NCI-H2227 treated with DMSO at 0.1 percent for 48 hours (cell line): ENCODE measurements at places on chromosomes 16 and 17.

DNA sequence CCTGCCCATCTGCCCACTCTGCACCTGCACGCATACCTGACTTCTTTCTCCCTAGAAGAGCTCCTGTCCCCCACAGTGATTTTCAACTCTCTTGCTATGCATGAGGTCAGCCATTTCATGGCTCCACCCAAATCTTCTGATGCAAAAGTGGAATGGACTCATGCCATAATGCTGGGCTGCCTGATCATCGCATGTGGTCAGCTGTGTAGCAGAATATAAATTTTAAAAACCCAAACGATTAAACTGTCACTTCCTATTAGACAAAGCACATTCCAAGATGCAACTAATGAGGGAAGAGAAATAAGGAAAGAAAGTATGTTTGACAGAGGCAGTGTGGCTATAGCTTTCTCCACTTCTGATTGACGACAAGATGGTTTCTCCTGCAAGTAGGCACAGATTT, 26.1 kb downstream of the GRIN2A start:
- DNase-seq, result no peak

DNA sequence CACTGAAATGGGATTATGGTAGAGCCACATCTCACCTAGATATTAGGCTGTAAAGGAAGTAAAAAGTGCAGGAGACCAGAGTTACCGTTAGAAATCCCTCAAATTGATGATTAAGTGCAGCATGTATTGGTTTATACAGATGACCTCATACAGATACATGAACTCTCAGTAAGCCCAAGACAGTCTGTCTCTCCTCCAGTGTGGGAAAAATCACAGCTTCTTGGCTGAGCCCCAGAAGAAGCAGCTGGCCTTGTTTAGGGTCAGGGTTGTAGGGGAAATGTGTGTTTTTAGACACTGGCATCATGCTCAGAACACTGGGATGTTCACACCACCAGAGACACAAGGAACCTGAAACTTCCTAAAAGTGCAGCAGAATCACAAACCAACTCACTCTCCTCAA, 135.9 kb downstream of the KATNIP start:
- no peak for DNase-seq

DNA sequence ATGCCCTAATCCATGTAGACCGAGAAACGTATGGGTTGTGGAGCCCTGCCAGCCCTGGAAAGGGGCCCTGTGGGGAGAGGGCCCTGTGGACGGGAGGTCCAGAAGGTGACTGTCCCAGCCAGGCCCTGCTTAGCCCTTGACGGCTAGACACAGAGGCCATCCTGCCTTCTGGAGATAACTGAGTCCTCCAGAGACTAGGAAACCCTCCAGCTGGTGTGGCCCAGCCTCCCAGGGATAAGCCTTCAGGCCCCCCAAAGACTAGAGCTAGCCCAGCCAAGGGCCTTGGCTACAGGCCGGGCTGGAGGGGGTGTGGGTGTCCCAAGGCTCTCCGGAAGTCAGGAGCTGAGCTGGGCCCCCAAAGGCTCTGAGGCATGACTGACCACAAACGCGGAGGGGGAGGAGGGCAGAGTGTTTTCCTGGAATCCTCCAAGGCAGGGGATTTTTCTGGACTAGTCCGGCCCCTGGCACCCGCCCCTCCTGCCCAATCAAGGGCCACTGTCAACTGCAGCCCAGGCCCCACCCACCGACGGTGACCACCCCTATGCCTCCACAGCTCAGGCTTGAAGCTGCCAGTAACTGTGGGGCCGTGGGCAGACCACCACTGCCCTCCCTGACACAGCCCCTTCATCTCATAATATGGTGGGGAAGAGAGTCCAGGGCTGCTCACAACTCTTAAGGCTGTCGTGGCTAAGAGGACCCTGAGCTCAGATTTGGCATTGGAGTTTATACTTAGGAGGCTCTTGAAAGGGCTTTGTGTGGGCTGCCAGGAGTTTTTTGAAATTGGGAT, 885 bp upstream of the VASN start:
- no peak for DNase-seq

GRCh38 chr17:68221786-68222185, 26.1 kb upstream of the AMZ2 start:
- no peak for DNase-seq

- DNase-seq, result no peak
Observed at GRCh38 chr16:27317320-27317719, 3.5 kb downstream of the IL4R start.

DNA sequence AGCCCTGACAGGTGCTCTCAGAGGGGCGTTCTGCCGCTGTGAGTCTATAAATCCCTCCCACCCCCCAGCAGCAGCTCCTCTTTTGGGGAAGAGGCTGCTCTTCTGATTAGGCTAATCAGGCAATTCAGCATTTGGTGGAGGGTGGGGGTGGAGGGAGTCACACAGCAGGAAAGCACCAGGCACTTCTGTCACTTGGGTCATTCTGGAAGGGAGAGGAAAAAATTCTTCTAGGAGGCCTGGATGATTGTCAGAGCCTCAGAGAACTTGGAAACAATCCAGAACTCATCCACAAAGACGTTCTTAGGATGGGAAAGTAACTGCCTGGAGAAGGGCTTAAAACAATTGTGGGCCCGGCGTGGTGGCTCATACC, 7.3 kb upstream of the SSTR2 start:
- peak; percentile 17 for DNase-seq

DNA sequence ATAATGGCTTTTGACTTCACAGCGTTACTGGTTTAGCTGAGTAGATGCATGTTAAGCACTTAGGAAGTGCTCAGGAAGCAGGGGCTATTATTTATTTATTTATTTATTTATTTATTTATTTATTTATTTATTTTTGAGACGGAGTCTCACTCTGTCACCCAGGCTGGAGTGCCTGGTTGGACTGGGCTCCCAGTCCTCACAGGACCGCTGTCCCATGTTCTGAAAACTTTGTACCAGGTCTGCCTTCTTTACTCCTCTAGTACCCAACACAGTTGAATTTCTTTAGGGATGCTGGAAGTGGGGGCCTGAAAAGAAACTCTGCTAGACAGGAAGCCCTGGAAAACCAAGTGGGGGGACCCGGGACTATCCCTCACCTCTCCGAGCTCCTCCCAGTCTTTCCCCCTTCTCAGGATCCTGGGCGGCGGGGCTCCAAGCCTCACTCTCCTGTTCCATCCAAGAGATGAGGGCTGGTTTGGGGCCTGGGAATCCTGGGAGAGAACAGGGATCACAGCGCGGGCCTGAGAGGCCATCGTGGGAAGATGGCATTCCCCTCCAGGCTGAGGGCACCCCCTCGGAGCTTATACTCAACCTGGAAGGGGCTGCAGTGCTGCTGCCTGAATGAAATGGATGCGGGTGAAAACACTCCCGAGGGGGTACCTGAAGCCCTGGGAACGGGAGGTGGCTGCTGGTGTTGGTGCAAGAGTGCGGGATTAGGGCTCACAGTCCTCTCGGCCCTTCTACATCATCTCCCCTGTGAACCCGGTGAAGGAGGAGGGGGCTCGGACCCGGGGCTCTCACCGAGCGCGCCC, 674 bp downstream of the ZNF688 start:
- DNase-seq, result no peak

DNA sequence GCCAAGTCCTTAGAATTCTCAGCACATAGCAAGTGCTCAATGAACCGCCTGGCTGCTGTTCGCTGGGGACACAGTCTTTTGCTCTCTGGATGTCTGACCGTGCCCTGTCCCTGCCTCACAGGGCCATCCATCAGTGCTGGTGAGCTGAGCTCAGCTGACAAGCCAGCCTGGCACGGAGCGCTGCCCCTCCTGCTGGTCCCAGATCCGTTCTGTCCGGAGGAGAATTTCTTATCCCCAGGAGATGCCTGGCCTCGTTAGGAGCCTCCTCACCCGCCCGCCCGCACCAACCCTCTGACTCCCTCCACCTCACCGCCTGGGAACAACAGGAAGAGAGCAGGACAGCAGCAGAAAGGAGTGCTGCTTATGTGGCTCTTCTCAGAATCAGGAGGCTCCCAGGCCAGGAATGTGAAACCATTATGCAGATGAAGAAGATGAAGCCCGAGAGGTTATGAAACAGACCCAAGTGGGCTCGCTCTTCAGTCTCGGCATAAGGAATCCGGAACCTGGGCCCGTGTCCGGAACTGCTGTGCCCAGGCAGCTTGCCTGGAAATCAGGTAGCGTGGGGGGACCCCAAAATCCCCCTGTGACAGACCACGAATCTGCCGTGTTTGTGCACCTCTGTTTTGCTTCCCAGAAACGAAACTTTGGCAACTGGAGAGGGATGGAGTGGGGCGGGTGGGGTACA, 28.8 kb upstream of the RMI2 start:
- DNase-seq, result no peak

DNA sequence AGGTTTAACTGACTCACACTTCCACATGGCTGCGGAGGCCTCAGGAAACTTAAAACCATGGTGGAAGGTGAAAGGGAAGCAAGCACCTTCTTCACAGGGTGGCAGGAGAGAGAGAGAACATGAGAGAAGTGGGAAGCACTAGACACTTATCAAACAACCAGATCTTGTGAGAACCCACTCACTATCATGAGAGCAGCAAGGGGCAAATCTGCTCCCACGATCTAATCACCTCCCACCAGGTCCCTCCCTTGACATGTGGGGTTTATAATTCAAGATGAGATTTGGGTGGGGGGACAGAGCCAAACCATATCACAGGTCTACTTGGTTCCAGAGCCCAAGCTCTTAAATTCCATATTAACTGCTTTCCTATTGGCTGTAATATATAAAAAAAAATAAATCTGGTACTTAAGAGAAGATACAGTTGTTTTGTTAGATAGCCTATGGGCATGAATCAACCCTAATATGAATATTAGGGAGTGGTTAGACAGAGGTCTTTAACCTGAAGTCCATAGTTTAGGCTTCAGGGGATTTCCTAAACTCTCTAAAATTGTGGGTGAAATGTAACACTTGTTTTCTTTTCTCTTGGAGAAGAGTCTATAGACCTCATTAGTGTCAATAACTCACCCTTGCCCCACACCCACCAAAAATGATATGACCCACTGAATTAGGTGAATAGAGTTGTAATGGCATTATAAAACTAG, 56.7 kb downstream of the SKAP1 start:
- DNase-seq, result no peak

DNA sequence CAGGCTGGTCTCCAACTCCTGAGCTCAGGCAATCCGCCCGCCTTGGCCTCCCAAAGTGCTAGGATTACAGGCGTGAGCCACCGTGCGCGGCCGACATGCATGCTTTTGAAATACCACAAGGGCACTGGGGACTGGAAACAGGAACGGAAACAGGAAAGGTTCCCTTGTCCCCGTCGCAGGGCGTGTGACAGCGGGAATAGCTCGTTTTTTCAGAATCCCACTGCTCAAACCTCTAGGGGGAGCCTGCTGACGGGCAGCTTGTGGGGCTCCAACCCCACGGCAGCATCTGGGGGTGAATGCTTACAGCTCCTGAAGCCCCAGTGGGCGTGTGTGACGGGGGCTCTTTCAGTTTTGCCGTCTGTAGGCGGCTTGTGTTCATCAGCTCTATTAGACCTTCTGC, 18.8 kb upstream of the ASGR2 start:
- DNase-seq, result no peak

GRCh38 chr16:65249768-65250167, 127.9 kb upstream of the CDH11 start:
- no peak for DNase-seq

- DNase-seq, result no peak
Observed at GRCh38 chr17:72034000-72034399, 86.8 kb upstream of the SOX9 start.

DNA sequence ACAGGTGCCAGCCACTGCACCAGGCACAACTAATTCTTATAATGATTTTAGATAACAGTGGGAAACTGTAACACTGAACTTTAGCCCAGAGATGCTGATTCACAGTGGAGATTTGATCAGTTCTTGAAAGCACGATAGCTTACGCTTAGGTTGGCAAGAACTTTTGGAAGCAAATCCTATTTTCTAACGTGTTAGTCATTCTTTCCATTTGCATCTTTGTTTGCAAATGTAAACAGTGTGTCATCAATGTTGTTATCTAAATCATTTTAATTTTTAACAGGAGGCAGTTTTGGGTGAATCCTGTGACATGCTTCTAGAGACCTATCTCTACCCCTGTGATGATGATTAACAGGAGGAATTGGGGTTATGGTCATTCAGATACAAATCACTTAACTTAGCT, 35.7 kb upstream of the GNA13 start:
- no peak for DNase-seq

GRCh38 chr17:79777894-79778503, at the start of gene CBX2:
TSS of gene CBX2 (plus strand) at chr17:79778148. CDS start at chr17:79778236, 88 bp downstream.
- peak; percentile 69 for DNase-seq

- DNase-seq, result no peak
Observed at GRCh38 chr17:12438813-12439586, 226.7 kb upstream of the MYOCD start.

DNA sequence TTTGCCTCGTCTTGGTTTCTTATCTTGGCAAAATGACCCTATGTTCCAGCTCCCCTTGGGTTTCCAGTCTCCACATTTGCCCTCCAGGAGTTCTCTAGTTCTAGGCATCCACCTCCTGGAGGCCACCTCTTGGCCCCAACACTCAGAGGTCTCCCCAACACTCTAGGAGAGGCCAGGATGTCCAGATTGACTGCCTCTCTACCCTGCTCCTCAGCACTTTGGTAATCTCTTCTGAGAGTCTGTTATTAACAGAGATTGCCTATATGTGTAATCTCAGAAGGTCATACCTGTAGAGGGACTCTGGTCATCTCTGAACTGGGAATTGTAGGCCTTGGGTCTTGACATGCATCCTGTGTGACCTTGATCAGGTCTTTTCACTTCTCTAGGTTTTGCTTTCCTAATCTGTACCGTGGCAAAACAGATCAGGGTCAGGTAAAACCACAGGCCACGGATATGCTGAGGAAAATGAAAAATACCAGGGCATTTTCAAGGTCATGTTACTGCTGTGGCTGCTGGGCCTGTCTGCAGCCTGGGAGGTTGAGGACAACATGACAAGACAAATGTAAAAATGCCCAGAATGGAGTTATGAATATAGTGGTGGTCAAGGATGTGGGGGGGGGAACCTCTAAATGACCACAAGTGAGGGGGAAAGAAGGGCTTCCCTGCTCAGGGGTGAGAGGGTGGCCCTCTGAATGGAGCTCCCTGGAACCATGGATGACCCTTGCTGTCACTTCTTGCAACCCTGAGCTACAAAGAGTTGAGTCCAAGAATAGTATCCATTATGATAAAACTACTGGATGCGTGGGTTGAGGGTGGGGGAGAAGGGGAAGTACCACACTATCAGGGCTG, 5.0 kb upstream of the CCL4L2 start:
- DNase-seq, result no peak

- no peak for DNase-seq
Observed at GRCh38 chr17:55089256-55089655, 120.7 kb downstream of the STXBP4 start.

DNA sequence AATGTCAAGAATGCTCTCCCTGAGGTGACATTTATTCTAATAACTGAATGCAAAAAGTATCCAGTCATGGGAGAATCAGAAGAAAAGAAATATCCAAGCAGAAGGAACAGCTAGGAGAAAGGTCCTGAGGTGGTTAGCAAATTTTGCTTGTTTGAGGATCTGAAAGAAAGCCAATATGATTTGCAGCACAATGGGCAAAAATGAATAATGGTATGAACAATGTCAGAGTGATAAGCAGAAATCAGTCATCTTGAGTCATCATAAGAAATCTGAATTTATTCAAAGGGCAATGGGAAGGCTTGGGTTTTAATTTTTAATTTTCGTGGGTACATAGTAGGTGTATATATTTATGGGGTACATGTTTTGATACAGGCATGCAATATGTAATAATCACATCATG, 68.5 kb downstream of the BRIP1 start:
- no peak for DNase-seq
